ENCODE measurements at places on chromosomes 3 and 15. TPM values are rescaled to one million over a fixed set of nuclear protein-coding genes. Genes with fewer than 3 reads are reported as not detected.
A peak's percentile ranks its signal among the peaks of the same experiment; 100 is the strongest.

GRCh38 chr3:88033808-88034207 is 25.0 kb downstream of the CGGBP1 start:
- no peaks in the 10 kb centered on the region for H3K27me3 ChIP-seq
- no peak for DNase-seq
- H3K27ac ChIP-seq = no peak overlapping the region

DNA sequence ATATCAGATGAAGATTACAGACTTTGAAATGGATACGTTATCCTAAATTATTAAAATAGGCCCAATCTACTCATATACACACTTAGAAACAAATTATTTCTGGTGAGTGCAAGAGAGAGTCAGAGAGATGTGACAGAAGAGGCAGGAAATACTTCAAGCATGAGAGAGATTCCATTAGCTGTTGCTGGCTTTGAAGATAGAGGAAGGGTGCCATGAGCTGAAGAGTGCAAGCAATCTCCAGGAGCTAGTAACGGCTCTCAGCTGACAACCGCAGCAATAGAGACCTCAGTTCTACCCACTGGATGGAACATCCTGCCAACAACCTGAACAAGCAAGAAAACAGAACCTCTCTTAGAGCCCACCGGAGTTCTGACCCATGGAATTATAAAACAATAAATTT is 270.7 kb upstream of the SLITRK3 start:
- no peaks in the 10 kb centered on the region for H3K36me3 ChIP-seq
- DNase-seq = no peak
- no peak overlapping the region for H3K27ac ChIP-seq
- H3K27me3 ChIP-seq = no peaks in the 10 kb centered on the region

DNA sequence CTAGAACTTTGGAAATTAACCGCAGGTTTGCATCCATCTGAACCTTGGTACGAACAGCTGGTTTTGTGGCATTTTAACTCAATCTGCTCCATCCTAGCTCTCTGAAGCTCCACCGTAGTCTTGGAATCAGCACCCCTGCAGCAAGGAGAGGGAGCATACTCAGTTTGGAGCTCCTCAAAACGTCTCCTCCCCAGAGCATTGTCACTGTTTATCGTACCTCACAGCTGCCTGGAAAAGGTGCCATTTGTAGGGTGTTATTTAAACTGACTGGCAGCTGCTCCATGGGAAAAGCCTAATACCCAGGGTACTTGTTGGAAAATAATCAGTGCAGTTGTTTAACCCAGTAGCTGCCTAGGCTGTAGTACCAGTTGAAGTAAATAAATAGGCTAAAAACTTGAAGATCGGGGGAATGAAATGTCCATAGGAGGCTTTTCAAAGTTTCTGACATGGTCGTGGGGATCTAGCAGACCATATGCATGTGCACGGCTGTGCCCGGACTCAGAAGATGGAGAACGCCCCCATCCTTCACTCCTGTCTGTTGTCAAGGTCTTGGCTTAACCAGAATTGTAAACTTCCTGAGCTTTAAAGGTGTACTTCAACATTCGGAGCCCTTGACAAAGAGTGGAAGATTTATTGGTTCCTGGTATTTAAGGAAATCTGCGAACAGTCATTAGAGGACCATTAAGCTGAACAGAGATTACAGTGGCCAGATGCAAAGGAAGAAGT is 43.9 kb downstream of the GHSR start:
- H3K4me1 ChIP-seq = no peaks in the 10 kb centered on the region
- no peak overlapping the region for H3K4me3 ChIP-seq
- H3K36me3 ChIP-seq = peaks cover 14% of the 10 kb centered on the region
- H3K27ac ChIP-seq = no peak overlapping the region
- no peaks in the 10 kb centered on the region for H3K27me3 ChIP-seq

DNA sequence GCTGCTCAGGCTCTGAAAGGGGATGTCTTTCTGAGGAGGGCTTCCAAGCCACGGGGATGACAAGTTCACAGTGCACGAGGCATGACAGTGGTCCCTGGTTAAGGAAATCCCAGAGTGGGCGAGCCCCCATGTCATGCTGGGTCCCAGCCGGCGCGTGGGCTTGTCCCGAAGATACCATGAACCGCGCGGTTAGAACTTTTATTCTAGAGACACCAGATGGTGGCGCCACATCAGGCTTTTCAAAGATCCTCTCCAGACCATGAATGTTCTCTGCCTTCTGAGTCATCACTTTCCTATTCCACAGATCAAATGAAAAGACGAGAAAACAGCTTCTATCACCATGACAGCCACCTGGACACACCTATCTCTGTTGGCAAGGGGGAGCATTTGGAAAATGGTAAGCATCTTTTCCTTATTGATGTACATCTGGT is 227.8 kb upstream of the LYSMD4 start:
- no peaks in the 10 kb centered on the region for H3K36me3 ChIP-seq
- DNase-seq = peak; percentile 92
- H3K27ac ChIP-seq = no peak overlapping the region

Gene ANAPC13
- 68.4 TPM for total RNA-seq

Gene ATG7
- 83.7 TPM for total RNA-seq

DNA sequence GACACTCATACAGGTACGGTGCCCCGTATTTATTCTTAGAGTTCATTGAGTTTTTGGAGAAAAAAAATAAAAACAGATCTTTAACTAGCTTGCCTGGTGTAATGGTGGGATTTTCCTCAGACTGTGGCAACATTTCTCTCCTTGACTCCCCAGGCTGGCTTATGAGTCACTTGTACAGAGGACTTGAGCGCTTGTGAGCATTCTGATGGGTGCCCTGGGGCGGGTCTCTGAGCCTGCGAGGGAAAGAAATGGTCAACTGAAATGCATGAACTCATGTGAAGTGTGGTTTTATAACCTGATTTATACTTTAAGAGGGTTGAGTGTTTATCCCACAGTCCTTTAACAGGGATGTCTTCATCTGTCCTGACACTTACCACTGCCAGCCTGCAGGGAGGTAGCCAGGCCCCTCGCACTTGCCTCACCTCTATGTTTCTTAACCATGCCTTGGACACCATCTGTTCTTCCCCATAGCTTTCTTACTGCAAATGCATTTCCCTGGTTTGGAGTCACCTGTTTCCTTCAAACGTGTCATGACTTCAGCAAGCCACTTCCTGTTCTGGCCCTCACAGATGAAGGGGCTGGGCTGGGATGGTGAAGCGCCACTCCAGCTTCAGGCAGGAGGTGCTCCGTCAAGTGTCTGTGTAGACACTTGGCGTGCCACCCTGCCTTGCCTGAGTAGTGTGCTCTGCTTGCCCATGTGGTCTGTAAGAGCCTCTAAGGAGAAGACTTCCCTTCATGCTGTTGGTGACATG is 118.7 kb downstream of the PDE8A start:
- no peak for DNase-seq
- H3K27ac ChIP-seq = no peak overlapping the region
- H3K27me3 ChIP-seq = no peaks in the 10 kb centered on the region
- no peaks in the 10 kb centered on the region for H3K4me1 ChIP-seq

Measured in osteoblast (primary cell).